ENCODE measurements at places on chromosomes 6 and 20.

DNA sequence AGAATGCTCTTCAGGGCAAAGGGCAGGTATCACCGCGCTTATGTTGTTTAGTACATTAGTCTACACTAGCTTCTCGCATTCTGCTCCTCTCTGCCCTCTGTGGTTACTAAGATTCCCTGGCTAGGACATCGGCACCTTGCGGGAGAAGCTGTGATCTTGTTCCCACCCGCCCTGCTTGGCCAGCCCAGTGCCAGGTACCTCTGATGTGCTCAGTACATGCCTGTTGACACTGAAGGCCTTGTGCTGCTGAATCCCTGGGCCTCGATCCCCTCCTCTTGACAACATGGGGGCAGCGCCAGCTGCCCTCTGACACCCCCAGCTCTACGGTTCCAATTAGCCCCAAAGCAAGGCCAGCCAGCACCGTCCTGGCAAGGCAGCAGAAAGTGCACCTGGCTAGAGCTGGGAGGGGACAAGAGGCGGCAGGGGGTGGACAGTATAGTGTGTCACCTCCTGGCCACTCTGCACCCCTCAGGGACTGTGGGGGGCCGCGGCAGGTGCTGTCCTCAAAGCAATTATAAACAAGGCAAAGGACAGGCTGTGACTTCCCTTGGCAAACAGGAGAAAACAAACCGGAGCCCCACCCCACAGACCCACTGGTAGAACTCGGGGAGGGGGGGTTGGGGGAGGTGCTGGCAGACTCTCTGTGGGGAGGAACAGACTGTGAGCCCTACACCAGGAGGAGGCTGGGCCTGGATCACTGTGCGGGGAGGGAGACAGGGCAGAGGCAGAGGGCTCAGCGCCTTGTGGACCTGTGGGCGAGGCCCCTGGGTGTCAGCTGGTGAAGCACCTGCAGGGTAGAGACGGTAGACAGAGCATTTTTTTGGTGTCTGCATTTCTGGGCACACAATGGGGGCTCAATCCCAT is 7.1 kb downstream of the TFEB start:
- no peak for DNase-seq

GRCh38 chr6:105886066-105886813 is 199.9 kb upstream of the PRDM1 start:
- DNase-seq: no peak

GRCh38 chr6:138491017-138491416 is 8.3 kb downstream of the NHSL1 start:
- no peak for DNase-seq

GRCh38 chr6:36516559-36516958 is 30.7 kb downstream of the STK38 start:
- no peak for DNase-seq

All from amniotic stem cell (primary cell).